RWPE1 (cell line): ENCODE measurements at places on chromosomes 3 and 15.

DNA sequence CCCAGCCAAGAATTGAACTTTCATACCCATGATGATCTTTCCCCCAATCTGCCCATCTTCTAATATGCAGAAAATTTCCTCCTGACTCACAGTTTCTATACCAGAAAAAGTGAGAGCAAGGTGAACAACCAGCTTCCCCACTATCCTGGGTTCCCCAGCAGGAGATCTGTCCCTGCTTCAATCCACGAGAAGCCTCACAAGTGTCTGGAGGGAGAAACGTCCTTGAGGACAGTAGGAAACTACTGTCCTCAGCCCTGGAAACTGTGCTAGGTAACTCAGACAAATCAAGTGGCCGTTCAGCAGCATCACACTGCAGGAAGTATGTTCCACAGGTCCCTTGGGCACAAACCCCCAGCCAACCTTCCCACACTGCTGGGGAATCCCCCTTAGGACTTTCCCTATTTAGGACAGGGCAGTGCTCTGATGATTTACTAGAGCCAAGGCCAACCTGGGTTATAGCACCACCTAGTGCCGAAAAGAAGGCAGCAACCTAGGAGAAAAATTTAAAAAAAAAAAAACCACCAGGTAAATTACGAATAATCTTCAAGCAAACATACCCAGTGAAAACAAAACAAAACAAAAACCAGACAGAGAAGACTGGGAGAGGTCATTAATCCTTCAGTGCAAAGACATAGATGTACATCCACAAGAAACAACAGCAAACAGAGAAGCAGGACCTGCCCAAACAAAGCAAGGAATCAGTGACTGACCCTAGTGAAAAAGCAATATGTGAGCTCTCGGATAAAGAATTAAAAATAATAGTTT, 36.0 kb downstream of the MORC1 start:
- DNase-seq = peak; percentile 43

DNA sequence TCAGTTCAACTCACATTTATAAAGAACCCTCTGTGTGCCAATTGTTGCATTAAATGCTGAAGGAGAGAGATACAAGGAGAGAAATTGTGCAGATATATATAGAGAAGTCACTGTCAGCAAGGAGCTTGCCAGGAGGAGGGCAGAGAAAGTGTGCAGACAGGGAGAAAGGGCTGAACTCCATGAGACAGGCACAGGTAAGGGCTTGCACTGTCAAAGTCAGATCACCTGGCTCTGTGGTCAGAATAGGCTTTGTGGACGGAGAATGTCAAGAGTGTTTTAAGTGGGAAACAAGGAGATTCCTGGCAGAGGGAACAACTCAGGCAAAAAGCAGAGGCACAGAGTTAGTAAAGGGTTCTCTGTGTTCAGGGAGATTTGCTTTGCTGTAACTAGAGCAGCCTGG, 303.0 kb upstream of the TPRG1 start:
- DNase-seq = no peak

- no peak for DNase-seq
Observed at GRCh38 chr3:61882253-61882652, 320.9 kb downstream of the PTPRG start.

GRCh38 chr15:40272485-40273056, 10.3 kb downstream of the ANKRD63 start:
- DNase-seq = no peak

GRCh38 chr15:56736881-56737707, 3.8 kb upstream of the ZNF280D start:
- DNase-seq = no peak

DNA sequence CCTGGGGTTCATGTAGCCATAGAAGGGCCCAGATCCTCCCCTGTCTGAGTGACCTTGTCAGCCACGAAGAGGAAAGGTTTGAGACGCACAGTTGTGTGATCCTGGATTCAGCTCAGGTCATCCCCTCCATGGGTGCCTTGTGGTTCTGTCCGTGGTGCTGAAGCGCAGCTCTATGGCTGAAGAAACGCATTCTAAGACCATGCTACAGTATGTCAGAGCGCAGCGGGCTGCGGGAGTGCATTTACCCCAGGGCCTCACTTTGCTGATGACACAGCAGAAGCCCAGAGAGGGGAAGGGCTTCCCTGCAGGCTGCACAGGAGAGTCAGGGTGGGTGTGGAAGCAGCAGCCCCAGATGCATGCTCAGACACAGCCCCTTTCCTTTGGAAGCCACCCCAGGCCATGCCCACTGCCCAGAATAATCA, 68.8 kb upstream of the IQSEC1 start:
- DNase-seq = peak; percentile 50

- no peak for DNase-seq
Observed at GRCh38 chr3:159910991-159911663, 77.5 kb upstream of the IL12A start.

DNA sequence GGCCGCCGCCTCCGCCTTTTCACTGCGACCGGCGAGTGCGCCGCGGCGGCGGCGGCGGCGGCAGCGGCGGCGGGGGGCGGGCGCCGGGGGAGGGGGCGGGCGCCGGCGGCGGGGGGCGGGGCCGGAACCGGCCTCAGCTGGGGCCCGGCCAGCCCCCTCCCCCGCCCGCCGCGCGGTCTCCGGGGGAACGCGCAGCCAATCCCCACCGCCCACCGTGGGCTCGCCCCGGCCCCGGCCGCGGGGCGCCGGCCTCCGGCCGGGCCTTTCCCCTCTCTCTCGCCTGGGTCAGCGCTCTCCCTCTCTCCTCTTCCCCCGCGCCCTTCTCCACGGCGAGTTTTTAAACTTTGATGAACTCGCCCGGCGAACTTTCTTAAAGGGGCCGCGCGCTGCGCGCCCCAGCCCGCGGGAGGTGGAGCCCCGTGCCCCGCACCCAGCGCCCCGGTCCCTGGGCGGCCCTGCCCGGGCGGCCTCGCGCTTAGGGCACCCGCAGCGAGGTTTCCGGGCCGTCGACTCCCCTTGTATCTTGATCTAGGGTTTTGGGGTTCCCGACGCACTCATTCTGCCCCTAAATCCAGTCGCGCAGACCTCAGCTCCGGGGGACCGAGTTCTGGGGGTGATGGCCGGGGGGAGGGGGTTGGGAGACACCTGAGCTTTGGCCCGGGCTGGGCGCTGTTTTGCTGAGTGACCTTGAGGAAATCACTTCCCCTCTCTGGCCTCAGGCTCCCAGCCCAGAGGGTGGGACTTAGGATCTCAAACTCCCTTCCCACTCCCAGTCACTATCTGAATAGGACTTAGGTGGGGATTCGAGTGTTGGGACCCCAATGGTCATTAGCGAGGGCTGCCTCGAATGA, at the start of gene RBPMS2:
RBPMS2 (minus strand) TSS at position 39 of the 851 bp plus-strand sequence. CDS start 270 bp downstream, outside the sequence.
- peak; percentile 21 for DNase-seq

DNA sequence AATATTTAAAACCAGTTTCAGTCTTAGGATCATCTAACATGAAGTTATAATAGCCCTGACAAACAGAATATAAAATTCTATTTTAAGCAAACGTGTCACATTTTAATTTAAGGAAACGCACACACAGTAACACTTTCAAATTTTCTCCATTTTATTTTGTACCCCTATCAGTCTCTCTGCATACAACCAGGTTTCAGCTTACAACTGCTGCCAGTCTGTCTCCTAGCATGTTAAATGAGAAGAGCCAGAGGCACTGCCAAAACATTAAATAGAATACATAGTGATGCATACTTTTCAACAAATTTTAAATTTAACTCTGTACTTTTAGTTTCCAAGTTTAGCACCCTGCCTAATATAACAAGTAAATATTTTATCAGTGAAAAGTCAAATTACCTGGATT, 60.8 kb downstream of the UACA start:
- DNase-seq = no peak

- peak; percentile 46 for DNase-seq
Observed at GRCh38 chr3:10816019-10816862, at the start of gene SLC6A11. TSS of gene SLC6A11 (plus strand) at chr3:10816228. CDS start at chr3:10816266, 38 bp downstream.

- DNase-seq = no peak
Observed at GRCh38 chr3:81476692-81477091, 284.8 kb downstream of the GBE1 start.

DNA sequence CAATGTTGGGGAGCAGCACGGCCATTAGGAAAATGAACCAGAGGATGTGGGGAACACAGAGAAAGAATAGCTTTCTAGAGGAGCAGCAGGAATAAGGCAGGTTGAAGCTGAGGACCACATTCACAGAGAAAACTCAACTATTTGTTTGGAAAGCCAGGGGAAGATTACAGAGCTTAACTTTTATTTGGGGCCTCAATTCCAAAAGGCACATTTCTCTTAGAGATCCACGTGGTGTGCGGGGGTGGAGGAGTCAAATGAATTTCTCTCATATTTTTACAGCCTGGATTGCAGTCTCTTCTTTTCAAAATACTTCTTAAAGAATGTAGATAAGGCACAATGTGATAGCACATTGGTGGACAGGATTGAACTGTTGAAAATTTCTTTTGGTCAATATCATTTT, 253.7 kb downstream of the ROBO1 start:
- no peak for DNase-seq

DNA sequence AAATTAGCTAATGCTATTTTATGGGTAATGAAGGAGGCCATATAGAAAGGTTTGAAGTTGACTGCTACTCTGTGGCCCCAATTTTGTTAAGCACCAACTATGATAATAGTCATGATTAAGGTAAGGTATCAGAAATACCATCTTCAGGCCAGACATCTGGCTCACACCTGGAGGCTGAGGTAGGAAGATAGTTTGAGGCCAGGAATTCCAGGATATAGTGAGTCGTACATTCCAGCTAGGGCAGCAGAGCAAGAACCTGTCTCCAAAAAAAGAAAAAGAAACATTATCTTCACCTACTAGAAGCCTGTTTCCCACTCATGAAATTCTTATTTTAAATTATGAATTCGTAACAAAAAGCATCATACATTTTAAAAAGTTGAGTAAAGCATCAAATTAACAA, 64.4 kb downstream of the LRRC28 start:
- no peak for DNase-seq

- DNase-seq = no peak
Observed at GRCh38 chr15:75659928-75660645, 12.4 kb downstream of the SNX33 start.

DNA sequence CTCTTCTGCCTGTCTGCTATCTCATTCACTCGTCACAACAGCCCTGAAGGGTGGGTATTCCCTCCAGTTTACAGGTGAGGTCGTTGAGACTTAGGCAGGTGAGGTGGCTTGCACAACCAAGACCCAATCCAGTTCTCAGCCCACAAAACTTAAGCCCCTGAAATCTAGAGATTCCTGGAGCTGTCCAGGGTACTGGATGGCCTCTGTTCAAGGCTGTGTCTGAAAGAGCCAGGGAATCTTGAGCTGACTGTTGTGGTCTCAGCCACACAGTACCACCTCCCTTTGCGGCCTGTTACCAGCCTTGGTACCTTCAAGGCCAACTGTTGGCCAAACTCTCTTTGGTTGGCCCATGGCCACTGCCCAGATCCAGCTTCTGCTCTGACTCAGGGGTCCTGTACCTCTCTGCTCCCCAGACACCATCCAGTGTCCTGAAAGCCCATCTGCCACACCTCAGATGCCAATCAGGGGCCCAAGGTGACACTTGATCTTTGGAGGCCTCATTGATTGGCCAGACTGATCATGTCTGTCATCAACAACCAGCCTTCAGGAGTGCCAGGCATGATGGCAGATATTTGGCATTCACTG, 10.9 kb upstream of the FAM107A start:
- DNase-seq = peak; percentile 18

GRCh38 chr15:101841656-101842055, 29.7 kb downstream of the OR4F15 start:
- no peak for DNase-seq

GRCh38 chr15:78012643-78013077, 64.9 kb downstream of the TBC1D2B start:
- DNase-seq = peak; percentile 46

DNA sequence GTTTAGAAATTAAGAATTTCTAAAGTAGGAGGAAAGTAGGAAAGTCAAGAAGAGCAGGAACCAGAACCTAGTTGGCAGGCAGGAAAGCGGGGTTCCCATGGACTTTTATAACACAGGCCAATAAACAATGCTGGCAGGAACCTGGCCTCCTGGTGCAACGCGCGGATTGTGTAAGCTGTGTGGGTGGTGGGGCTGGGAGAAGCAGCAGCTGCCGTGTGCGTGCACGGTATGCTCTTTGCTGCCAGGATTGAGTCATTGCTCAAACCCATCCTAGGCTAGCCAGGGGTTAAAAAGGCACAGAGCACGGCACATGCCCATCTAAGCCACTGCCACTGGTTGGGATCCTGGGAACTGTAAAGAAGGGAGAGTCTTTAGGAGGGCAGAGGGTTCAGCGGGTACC, 209.9 kb upstream of the RGMA start:
- peak; percentile 37 for DNase-seq

GRCh38 chr3:165502707-165503106, 306.5 kb upstream of the SLITRK3 start:
- no peak for DNase-seq

DNA sequence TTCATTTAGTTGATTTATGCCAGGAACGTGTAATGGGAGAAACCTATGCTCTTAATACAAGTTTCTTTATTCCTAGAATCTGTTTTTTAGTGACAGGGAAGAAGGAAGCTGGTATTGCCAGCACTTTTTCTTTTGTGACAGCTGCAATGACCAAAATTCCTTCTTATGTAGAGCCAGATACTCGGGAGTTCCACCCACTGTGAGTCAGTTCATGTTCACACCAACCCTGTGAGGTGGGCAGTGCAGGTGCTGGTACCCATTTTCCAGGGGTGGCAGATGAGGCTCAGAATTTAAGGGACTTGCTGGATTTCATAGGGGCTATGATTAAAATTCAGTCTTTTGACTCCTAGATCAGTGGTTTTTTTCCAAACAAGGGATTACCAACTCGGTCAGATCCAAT, 34.7 kb downstream of the OXNAD1 start:
- DNase-seq = no peak

GRCh38 chr3:35322070-35322469, 317.3 kb upstream of the ARPP21 start:
- no peak for DNase-seq

DNA sequence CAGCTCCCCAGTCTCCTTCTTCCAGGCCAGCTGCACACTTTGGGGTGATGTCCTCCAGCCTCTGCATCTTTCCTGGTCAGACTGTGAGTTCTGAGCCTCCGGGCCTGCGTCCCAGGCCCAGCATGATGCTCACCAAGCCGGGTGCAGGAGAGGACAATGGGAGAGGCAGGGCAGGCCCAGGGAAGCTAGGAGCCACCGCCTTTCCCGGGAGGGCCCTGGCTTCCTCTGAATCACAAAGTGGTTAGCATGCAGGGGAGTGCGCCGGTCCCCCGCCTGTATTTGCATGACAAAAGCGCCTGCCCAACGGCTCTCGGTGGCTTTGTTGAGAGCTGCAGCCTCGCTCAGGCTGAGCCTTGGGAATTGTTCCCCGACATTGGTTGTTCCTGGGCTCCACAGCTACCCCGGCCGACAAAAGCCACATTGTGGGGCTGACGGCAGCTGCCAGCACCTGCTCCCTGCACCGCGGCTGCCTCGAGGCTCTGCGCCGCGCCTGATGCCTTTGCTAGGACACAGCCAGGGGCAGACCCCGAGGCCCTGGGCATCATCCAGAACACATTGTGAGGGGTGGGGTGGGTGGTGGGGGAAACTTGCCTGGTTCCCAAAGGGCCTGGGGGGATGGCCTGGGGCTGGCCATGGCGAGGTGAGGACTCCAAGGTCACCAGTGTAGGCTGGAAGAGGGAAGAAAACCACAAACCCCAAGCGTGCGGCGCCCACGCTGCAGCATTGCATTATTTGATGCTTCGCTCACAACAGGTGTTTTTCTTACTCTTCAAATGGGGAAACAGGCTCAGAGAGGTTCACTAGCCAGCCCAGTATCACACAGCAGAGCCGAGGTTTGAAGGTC, 20.0 kb upstream of the KLF13 start:
- peak; percentile 64 for DNase-seq

GRCh38 chr3:128217702-128218547, 64.6 kb downstream of the EEFSEC start:
- DNase-seq = no peak

GRCh38 chr15:91925794-91926193, 72.3 kb downstream of the SLCO3A1 start:
- no peak for DNase-seq

- DNase-seq = no peak
Observed at GRCh38 chr3:131704098-131704497, 201.3 kb upstream of the MRPL3 start.
